ENCODE measurements at places on chromosomes 12 and 14.

DNA sequence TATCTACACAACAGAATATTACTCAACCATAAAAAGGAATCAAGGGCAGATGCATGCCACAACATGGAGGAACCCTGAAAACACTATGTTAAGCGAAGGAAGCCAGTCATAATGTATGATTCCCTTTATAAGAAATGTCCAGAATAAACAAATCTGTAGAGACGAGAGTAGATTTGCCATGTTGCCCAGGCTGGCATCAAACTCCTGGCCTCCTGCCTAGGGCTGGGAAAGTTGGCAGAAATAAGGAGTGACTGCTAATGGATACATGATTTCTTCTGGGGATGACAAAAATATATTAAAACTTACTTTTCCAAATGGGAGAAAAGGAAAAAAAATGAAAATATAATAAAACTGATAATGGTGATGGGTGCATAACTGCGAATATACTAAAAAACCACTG lies 10.9 kb downstream of the CLIP1 start:
- DNase-seq = no peak

DNA sequence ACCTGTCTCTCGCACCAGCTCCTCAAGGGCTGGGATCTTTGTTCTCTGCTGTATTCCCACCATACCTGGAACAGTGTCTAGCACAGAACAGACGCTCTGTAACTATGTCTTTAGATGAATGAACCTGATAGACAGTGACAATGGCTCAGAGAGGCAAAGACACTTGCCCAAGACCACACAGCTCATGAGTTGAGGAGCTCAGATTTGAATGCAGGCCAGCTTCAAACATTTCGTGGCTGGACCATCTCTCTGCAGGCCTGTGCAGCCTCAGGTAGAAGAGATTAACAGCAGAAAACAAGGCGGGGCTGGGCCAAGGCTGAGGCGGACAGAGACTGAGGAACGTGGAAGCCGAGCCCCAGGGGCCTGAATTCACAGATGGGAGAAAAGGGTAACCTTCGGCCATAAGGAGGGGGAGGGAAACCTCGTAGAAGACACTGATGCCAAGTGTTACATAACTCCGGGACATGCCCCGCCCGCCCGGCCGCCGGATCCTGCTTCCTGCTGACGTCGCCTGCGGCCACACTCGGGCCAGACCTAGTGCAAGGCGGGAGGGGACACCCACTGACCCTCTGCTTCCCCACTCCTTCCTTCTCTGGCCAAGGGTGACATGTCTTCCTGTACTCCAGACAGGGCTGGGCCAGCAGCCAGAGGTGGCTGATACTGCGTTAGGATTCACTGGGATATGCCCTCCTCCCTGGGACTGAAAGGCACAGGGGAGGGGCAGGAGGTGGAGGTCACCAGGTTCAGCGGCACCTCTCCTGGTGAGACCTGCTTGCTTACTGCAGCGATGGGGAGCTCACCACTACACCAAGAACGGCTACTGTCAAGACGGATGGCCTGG lies 86.8 kb downstream of the RFLNA start:
- DNase-seq = peak; percentile 68

- DNase-seq = no peak
Observed at GRCh38 chr12:98808243-98808875, 163.3 kb downstream of the APAF1 start.

DNA sequence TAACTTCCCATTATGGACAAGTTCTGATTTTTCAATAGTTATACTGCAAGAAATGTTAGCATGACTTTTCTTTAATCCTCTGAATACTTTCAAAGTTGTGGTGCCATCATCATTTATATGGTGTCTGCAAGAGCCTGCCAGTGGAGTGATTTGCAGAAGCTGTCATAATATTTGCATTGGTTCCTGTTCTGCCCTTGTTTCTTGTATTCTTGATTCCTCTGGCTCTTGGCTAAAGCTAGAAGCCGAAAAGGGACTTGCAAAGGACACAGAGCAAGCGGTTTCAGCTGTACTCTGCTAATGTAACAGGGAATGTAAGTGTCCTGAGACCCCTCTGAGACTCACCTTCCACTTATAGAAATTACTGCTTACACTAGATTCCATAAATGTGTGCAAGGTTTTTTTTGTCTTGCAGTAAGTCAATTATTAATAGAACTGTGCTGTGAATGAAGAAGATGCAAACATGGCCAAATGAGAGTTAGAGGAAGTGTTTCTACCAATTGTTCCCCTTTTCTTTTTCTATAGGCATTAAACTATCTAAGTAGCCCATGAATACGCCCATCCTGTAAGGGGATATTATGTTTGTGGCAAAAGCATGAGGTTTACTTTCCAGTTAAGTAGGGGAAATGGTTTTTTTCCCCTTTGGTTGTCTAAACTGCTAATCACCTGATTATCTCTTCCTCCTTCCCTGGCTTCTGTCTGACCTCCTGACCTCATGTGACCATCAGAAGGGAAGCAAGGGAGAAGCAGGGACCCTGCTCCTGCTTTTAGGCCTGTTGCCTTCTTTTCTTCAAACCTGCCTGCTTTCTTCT lies 5.3 kb downstream of the DYRK4 start:
- no peak for DNase-seq

GRCh38 chr14:24235804-24236688 lies 3.3 kb downstream of the GMPR2 start:
- no peak for DNase-seq

- DNase-seq = no peak
Observed at GRCh38 chr12:92977326-92977725, 48.2 kb upstream of the EEA1 start.

DNA sequence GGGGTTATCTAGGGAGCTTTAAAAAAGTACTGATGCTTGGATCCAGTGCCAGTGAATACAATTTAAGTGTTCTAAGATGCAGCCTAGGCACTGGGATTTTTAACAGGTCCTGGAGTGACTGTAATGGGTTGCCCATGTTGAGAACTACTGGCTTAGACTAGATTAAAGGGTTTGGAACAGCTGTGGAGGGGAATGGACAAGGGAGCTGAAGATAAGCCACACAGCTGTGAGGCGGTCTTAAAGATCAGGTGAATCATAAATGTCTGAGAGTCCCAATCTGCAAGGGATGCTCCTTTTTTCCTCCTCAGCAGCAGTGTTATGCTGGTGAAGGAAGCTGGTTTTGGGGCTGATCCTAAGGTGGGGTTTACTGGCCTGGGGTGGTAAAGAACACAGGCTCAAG lies 35.5 kb upstream of the FRMD6 start:
- no peak for DNase-seq

- DNase-seq = no peak
Observed at GRCh38 chr12:31880340-31880739, 78.9 kb upstream of the RESF1 start.

DNA sequence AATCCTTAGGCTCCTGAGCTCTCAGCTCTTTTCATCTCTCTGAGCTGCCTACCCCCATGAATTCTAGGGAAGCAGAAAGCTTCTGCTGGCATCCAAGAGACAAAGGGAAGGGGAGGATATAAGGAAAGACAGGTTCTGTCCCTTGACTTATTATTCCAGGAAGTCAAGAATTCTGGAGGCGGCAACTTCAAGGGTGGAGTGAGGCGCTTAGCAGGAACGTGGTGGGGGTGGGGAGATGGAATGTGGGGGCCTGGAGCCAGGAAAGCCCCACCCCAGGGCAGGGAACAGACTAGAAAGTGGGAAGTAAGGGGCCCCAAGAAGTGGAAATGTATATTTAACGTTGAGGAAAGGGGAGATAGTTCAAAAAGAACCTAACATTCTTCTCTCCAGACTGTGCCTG lies 1.4 kb downstream of the CALCOCO1 start:
- DNase-seq = no peak

DNA sequence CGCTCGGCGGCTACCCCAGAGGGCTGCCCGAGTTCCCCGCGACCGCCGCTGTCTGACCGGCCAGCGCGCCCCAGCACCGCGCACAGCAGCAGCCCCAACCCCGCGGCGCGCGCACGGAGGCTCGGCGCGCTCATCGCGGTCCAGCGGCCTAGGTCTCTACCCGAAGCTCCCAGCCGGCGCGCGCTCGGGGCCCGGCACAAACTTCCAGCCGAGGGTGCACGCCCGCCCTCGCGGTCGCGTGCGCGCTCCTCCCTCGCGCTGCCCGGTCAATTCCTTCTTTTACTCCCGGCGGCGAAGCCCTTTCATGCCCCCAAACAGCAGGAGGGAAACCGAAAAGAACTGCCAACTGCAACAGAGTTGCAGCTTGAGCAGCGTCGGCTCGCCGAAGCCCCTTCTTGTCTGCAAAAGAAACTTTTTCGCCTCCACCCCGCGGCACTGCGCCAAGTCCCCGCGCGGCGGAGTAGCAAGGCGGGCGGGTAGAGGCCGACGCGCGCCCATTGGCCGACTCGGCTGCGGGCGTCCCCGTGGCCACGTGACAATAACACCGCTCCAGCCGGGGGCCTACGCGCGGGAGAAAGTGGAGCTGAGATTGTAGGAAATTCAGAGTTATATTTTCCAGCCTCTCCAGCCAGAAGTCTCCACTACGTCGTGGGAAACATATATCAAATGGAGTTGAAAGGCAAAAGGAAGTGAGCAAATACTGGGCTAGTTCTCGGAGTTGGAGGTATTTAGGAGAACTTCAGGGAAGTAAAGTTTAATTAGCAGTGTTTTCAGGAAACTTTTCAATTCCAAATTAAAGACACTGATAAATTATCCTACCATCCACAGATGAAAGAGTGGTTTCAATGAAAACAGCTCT lies at the start of gene LRIG3:
Gene LRIG3, minus strand, starts transcription at position 403 of the 859 bp plus-strand sequence. Its CDS starts 269 bp downstream, at position 134.
- DNase-seq = peak; percentile 93

GRCh38 chr14:41825622-41826021 lies 218.9 kb downstream of the LRFN5 start:
- no peak for DNase-seq

DNA sequence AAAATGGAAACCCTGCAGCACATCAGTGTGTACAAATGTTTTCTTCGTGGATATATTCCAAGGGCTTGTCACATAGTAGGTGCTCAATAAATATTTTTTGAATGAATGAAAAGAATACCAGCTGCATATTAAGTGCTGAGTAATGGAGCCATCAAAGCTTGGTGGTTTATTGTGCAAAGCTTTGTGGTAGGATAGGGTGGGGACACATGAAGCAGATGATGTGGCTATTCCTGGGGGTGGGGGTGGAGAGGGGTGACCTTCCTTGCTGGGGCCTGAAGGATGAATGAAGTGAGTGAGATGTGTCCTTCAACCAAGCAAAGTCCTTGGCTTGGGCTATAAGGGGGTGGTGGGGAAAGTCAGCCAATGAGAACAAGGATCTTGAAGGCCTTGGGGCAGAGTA lies 4.3 kb upstream of the KRT81 start:
- DNase-seq = no peak

- DNase-seq = peak; percentile 14
Observed at GRCh38 chr12:118061011-118061872, at the start of gene WSB2. WSB2 (minus strand) TSS chr12:118061179; CDS start chr12:118061048, 131 bp downstream.

DNA sequence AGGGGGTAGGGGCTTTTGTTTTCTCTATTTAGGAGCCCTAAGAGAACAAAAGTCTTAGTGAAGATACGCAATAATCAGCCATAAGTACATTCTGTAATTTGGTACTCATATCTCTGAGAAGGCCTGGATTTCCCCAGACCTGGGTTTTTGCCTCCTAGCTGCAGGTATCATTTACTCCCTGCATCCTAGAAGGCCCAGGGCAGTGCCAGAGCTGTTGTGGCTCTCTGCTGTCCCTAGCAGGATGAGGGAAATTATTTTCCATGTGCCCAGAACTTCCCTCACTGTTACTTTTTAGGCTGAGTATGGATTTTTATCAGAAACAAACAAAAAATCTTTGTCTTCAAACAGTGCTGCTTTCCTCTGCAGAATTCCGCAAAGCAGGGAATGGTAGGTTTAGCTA lies 192.5 kb upstream of the SYT1 start:
- no peak for DNase-seq

GRCh38 chr14:61456720-61457119 lies 135.3 kb downstream of the PRKCH start:
- DNase-seq = peak; percentile 56

- DNase-seq = no peak
Observed at GRCh38 chr12:64097366-64098105, 124.6 kb downstream of the KICS2 start.

- no peak for DNase-seq
Observed at GRCh38 chr12:53747095-53747494, 4.7 kb downstream of the CISTR start.

DNA sequence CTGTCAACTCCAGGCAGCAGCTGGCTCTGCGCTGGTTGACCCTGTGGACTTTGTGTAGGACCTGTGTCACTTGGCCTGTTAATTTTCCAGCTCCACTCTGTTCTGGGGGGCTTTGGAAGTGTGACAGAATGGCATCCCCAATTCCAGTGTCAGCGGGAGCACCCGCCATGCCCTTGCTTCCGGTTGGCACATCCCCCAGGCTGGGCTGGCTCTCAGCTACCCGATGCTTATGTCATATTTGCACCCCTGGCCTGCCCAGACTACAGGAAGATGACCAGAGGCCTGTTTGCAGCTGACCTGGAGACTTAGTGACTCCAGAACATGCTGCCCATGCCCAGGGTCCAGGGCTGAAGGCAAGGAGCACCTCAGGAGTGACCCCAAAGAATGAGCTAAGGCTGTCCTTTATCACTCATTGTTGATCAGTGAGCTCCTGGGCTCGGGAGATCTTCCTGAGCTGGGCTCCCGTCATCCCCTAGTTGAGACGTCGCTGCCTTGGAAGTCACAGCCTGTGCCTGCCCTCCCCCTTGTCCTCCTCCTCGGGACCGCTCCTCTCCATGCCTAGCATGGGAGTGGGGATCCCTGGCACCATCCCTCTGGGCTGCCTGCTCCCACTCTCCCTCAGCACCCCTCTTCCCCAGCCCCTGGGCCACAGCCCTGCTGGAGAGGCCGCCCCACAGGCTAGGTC lies 163.4 kb upstream of the RTL1 start:
- DNase-seq = no peak

DNA sequence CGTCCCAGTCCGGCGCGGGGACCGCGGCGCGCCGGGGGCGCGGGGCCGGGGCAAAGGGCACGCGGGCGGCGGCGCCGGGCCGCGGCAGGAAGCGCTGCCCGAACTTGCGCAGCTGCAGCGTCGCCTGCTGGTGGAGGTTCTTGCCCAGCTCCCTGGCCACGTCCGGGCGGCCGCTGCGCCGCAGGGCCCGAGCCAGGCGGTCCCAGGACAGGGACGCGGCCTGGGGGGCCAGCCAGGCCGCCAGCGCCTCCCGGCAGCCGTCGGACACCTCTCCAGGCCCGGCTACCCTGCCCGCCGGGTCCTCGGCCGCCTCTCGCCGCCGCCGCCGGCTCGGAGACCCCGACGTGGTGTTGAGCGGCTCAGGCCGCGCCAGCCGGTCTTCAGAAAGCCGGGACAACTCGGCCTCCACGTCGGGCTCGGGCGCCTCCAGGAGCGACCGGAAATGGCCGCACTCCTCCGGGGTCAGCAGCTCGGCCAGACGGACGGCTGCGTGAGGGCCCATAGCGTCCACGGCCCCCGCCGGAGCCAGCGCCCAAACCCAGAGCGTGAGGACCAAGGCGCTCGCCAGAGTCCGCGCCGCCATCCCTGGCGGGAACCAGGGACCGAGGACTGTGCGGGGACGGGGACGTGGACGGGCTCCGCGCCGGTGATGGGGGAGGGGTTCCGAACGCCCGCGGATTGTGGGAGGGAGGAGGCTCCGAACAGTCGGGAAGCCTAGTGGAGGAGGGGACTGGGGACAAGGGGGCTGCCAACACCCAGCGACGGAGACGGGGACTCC lies 34.0 kb downstream of the FIGNL2 start:
- peak; percentile 81 for DNase-seq
